ENCODE measurements at places on chromosomes 6 and 20.

DNA sequence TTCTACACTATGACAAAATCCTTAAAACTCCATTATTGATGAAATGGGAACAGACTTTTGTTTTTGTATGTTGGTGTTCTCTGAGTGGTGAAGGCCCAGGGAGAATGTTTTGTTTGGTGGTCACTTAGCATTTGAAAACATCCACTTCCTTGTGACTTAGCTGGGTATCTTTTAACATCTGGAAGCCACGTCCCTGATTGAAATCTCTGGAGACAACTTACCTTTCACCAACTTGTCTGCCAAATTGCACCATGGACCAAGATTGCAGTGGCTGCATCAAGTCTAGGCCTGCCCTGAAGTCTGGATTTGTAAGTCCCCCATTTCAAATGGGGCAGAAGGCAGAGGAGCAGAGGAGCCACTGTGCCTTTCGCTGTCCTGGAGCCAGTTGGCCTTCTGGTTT lies 534 bp upstream of the EFCAB8 start:
- no peak for DNase-seq

DNA sequence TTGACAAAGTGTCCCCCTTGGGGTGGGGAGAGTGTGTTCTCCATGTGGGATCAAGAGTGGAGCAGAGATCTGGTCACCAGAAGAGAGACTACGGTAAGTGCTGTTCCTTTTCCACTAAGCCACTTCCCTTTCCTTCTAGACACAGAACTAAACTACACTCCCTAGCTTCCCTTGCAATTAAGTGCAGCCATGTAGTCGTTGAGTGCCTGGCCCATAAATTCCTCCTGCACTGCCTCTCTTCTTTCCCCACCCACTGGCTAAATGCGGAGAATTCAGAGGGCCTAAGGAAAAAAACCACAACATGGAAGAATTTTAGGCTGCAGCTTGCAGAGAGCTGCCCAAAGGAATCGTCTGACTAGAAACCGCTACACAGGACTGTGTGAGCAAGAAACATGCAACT lies 1.5 kb downstream of the WDR27 start:
- no peak for DNase-seq

DNA sequence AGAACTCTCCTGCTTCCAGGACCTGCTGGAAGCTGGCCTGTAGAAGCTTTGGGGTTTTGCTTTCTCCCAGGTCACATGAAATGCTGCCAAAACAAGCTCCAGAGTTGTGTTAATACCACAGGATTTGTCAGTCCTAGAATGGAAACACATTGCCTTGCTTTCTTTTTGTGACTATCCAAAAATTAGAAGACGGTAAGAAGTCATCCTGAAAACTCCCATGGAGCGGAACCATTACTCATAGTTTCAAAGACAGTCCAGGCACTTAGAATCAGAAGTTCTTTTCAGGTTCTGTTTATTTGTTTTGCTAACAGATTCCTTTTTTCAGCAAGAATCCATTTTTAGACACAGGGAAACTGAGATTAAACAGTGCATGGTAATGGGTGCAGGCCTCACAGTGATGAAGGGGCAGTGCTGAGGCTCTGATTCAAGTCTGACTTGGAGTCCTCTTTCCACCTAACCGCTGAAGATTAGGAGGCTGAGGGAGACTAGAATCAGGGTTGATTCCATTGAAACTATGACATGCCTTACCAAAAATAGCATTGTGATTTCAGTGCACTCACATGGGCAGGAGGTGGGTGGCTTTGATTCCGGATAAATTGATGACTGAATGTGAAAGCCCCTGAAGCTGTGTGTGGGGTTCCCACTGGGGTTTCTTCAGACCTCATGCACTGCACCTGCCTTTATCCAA lies 72.2 kb upstream of the NAA20 start:
- no peak for DNase-seq

- no peak for DNase-seq
These were observed 178.6 kb upstream of the EXOC2 start for GRCh38 chr6:871503-871902.

DNA sequence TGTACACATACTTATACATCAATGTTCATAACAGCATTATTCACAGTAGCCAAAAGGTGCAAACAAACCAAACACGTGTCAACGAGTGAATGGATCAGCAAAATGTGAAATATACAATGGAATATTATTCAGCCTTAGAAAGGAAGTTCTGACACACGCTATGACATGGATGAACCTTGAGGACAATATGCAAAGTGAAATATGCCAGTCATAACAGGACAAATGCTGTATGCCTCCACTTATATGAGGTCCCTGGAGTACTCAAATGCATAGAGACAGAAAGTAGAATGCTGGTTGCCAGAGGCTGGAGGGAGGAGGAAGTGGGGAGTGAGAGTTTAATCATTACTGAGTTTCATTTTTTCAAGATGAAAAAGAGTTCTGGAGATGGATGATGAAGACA lies 37.8 kb upstream of the IGF2R start:
- no peak for DNase-seq

DNA sequence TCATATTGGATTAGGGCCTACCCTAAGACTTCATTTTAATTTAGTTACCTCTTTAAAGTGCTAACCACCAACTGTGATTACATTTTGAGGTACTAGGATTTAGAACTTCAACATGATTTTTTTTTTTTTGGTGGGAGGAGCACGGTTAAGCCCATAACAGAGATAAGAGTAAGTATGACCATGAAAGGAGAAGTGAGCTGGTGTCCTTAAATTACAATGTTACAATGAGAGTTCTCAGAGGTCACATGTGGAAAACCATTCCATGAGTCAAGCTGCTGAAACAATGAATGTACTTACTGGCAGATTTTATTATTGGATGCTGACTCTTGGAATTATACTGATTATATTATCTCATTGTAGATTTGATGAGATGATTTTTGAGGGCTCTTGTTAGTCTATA lies 779.3 kb upstream of the CITED2 start:
- no peak for DNase-seq

- DNase-seq = no peak
These were observed 46.1 kb upstream of the TMEM217 start for GRCh38 chr6:37303891-37304503.

DNA sequence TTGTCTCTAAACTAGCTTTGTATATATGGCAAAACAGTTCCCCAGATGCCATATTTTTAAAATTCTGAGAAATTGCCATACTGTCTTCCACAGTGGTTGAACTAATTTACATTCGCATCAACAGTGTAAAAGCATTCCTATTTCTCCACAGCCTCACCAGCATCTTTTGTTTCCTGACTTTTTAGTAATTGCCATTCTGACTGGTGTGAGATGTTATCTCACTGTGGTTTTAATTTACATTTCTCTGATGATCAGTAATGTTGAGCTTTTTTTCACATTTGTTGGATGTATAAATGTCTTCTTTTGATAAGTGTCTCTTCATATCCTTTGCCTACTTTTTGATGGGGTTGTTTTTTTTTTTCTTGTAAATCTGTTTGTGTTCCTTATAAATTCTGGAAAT lies 1222.7 kb upstream of the CITED2 start:
- no peak for DNase-seq

GRCh38 chr6:74091136-74091793 lies 395.3 kb downstream of the CD109 start:
- DNase-seq = peak; percentile 10

- DNase-seq = no peak
These were observed 8.6 kb upstream of the NKAIN4 start for GRCh38 chr20:63262836-63263235.

DNA sequence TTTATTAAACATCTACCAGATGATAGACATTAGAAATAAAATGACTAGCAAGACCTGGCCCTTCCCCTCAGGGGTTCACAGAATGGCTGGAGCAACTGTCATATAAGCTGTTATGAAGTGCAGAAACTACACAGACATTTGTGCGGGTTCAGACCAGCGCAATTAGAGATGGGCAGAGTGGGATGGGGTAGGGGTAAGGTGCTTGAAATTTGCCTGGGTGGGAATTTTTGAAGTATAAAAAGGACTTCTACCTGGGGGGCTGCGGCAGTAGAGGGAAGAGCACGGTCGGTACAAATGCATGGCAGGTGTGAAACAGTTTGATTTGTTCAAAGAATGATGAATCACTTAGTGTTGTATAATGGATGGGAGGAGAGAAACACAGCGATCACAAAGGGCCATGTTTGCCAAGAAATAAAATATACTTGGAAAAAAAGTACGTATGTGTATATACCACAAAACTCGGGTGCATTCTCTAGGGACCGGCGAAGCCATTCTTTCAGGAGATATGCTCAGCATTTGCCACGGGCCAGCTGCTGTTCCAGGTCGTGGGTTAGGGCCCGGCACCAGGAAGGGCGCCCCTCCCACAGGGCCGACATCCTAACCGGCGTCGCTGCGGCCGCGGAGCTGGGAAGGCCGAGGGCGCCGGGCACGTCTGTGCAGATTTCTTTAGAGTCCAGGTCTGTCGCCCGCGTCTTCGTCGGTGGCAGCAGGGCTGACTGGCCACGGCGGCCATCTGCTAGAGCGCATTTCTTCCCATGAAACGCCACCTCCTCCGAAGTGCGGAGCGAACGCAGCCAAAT lies 809 bp upstream of the NOL7 start:
- DNase-seq = peak; percentile 18

- no peak for DNase-seq
These were observed 186.6 kb downstream of the MOXD1 start for GRCh38 chr6:132214716-132215115.

GRCh38 chr6:116465246-116465645 lies 4.1 kb downstream of the CALHM6 start:
- no peak for DNase-seq

DNA sequence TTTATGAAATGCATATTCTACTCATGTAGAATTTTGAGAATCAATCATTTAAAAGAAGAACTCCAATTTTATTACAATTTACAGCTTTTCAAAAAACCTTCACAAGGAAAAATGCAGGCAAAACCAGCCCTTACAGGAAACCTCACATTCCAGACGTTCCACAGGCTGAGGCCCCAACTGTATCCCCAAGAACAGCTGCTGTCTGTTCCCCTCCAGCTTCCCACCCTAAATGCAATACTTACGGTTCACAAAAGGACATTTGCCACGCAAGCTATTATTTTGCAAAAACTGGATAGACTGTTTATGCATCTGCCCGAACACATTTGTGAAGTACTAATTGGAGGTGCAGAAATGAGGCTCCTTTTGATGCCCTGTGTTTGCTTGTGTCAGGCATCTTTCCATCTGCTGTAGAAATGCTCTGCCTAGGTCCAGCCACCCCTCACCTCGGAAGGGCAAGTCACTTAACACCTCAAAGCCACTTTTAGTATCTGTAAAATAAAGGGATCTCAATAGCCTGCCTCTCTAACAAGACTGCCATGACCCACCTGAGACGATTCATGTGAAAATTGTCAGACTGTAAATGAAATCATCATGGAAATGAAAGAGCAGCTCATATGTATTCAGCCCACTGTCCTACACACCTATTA lies 26.5 kb downstream of the PDE10A start:
- no peak for DNase-seq

- DNase-seq = no peak
These were observed 26.4 kb downstream of the GPX5 start for GRCh38 chr6:28551891-28552666.

DNA sequence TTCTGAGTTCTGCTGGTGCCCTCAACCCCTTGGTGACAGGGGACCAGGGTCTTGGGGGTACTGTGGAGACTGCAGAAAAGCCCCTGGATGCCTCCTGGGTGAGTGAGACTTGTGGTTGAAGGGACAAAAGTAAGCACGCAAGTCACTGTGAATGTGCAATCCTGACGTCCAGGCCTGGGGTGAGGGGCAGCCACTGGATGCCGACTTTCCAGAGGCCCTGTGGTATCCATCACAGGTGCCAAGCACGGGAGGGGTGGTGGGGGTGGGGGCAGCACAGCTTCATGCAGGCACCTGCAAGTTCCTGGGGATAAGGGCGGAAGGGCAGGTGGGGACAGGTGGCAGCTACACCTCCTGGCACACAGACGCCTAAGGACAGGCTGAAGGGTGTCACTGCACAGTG lies 20.1 kb upstream of the UBE2V1 start:
- no peak for DNase-seq

- no peak for DNase-seq
These were observed 95.4 kb downstream of the MAP3K5 start for GRCh38 chr6:136696783-136697364.

GRCh38 chr6:56433119-56433518 lies 185.7 kb upstream of the COL21A1 start:
- no peak for DNase-seq

GRCh38 chr6:112017760-112018537 lies 36.0 kb upstream of the CCN6 start:
- DNase-seq = no peak

GRCh38 chr6:4113649-4114048 lies 21.7 kb downstream of the ECI2 start:
- DNase-seq = no peak

- DNase-seq = peak; percentile 5
These were observed 92.7 kb downstream of the IRF4 start for GRCh38 chr6:484086-484745.

DNA sequence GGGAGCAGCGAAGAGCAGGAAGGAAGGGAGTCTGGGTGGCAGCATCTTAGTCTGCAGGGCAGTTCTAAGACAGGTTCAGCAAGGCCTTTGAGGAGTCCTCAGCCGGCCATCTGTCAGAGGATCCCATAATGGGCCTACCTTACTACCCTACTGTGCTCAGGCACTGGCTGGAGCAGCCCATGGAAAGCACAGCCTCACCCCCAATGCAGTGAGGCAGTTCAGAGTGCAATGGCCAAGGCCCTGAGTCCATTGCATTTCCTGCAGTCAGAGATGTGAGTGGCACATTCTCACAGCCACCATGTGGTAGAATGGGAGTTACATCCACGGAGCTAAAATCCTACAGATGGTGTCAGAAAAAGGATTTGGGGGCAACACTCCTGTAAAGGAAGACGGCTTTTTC lies 19.4 kb upstream of the OVOL2 start:
- no peak for DNase-seq

GRCh38 chr6:127083963-127084310 lies 34.5 kb upstream of the RSPO3 start:
- DNase-seq = no peak

- no peak for DNase-seq
These were observed 12.1 kb downstream of the DEFB123 start for GRCh38 chr20:31452575-31452974.

DNA sequence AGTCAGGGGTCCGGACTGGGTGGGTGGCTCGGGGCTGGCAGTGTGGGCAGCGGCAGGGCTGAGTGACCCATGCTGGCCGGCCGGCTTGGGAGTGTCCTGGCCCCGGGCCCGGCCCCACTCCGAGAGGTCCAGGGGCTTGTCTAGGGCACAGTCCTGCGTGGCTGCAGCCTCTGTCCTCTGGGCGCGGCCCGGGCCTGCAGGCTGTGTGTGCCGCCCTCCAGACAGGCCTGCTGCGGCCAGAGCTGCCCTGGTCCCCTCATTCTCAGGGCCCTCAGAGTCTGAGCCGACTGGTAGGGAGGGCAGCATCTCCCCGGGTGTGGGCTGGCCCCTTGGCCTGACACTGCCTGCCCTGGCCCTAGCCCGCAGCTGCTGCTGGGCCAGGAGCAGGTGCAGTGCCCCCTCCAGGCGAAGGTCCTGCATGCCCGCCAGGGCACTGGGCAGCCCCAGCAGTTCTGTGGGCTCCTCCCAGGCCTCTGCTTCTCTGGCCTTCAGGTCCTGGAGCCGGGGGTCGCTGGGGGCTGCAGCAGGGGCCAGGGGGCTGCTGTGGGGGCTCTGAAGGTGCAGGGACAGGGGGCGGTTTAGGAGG lies 6.9 kb upstream of the CABLES2 start:
- DNase-seq = no peak
